ENCODE measurements at places on chromosomes 7 and 10.

GRCh38 chr10:77866598-77866997 is 60.0 kb downstream of the DLG5 start:
- no peak for DNase-seq

DNA sequence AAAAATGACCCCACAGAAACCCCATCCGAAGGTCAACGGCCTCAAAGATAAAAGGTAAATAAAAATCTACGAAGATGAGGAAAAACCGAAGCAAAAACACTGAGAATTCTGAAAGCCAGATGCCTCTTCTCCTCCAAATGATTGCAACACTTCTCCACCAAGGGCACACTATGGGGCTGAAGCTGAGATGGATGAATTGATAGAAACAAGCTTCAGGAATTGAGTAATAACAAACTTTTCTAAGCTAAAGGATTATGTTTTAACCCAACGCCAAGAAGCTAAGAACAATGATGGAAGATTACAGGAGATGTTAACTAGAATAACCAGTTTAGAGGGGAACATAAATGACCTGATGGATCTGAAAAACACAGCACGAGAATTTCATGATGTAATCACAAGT is 127.8 kb downstream of the MACC1 start:
- DNase-seq = no peak

DNA sequence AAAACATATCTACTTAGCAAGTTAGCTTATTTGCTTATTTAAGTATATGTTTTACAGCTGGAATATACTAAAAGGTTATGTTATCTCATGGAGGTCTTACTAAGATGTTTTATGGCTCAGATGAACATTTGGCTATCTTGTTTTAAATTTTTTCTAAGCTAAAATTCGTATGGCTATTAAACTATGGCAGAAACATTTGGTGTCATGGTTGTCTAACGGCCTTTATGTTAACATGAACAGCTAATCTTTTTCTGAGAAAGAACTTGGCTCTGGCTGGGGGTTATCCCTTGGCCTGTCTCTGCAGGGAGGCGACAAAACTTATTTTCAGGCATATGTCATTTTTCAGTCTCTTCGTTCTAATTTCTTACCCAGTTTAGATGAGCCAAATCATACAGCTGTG is 101.5 kb upstream of the MTPN start:
- no peak for DNase-seq

- DNase-seq = no peak
Measured at GRCh38 chr7:21754963-21755362, 190.7 kb downstream of the CDCA7L start.

DNA sequence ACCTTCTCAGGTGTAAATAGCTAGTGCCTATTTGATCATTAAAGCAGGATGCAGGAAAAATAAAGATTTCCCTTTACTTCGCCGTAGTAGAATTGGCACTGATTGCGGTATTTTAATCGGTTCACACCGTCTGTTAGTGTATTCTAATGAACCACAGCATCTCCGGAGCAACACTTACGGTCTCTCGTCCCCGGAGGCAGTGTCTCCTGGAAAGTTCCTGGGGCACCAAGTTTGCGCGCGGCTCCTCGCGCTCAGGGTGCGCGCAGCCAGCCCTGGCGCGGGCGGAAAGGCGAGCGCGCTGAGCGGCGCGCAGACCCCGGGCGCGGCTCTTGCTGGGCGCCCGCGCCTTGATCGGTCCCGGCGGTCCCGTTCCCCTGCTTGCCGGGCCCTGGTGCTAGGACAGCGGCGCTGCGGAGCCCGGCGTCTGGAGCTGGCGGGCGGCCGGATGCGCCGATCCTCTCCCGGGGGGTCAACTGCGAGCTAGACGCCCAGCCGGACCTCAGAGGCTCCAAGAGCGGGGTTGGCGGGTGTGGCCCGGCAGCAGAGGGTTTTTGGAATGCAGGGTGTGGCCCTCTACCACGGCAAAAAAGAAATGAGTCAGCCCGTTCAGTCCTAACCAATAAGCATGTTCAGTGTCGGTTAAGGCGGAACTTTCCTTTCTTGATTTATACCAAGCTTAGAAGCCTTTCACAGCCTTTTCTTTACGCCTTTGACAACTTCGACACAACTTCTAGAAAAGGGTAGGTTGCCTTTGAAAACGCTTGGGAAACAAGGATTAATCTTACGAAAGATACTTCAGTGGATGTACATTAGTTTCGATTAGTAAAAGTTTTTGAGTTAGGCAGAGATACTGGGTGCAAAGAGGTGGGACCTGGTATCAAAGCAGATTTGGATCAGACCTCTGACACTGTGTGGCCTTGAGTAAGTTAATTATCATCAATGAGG is 166.8 kb upstream of the ASAH2 start:
- DNase-seq = peak; percentile 10

DNA sequence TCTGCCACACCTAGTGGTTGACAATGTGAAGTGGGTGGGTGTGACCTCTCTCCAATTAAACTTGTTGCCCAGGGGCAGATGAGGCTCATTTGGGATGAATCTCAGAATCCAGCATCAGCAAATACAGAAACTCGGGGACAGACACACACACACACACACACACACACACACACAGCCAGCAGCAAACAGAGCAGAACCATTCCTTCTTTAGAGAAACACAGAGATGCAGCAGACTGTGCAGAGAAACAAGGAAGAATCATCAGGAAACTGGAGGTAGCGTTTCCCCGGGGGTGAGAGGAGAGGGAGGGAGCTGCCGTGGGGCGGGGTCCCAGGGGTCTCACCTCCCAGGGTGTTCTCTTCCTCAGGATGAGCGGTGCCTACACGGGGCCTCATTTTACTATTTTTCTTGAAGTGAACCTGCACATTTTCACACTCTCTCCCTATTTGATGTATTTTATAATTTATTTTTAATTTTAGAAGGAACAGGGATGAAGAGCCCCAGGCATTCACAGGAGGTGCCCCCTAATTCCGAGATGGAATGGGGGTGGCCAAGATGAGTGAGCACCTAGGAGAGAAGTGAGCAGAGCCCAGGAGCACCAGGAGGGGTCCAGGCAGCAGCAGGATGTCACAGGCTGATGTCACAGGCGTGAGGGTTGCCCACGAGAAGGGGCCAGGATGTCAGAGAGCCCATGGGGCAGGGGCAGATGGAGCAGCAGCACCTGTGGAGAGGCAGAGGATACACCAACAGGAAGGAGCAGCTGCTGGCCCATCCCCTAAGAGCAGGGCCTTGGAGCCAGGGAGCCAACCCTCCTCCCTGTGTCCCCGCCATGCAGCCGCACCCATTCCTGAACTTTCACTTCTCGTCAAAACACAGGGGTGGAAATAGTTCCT is 85.3 kb upstream of the PPP2R2D start:
- DNase-seq = no peak

DNA sequence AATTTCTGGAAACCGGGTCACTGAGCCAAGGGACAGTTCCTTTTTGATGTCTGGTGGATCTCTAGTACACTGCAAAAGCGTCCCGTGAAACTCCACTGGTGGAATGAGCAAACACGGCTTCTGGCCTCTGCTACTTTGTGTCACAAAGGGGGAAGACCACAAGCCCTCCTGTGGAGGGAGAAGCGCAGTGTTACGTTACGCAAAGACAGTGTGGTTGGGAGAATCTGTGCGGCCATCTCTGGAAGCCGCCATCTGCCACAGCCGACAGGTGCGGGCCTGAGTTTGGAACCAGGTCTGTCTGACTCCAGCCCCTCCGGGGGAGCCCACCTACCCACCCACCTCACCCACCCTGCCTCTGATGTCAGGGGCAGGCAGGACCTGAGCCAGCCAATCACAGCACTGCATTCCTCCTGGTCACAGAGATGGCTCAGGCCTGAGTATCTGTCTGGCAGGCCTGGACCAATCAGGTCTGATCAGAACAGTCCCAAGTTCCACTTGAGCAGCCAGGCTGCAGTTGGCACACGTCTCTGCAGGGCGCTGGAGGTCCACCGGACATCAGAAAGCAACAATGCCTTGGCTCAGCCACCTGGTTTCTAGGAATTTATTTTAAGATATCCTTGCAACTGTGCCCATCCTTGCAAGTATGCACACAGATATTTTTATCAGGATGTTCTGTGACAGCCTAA is 3.0 kb upstream of the CYP2W1 start:
- DNase-seq = no peak

DNA sequence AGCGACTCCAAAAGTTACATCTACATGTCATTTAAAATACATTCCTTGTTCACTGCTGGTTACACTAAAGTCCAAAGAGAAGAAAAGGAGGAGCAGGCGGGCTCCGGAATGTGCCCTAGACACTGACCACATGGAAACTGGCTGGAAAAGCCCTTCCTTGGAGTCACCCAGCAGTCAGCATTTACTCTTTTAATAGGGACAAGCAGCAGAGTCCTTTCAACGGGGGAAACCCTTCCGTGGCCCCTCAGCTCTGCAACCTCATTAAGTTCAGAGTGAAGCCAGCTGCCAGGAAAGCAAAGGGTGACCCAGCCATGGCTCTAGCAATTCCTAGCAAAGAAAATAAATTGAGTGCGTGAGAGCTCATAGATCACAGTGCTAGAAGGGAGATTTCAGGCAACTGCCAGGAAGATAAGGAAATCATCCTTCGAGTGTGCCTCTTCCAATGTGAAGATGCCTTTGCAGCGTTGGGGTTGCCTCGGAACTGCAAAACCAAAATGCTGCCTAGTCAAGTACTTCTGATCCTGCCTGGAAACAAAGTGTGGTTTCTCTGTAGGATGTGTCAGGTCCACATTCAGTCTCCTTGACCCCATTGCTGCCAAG is 101.6 kb downstream of the SORBS1 start:
- no peak for DNase-seq

DNA sequence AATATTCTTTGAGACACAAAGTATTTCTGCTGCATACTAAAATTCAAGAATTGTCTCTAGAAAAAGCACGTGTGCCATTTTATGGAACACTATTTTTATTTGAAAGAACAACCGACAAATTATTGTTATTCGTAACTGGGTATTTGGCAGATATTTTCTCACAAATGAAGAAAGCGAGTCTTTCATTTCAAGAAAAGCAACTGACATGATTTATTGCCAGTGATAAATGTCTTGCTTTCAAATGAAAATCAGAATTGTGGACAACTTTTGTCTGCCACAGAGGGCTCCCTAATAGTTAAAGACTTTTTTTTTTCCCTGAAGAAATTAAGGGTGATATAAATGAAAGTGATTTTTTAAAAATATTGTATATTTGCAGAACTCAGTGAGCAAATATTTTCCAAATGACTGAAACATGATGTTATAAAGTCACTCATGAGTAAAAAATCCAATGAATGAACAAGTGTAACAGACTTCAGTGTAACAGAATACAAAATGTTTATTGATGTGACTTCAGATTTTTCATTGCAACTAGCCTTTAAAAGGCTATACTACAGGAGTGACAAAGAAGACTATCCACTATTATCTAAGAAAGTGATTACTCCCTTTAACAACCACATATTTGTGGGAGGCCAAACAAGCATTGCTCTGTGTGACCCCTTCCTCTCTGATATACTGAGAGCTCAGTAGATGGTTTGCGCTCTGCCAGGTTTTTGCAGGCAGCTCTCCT is 49.0 kb upstream of the SEMA3E start:
- no peak for DNase-seq

GRCh38 chr10:78815702-78816334 is 252.9 kb upstream of the ZMIZ1 start:
- no peak for DNase-seq

DNA sequence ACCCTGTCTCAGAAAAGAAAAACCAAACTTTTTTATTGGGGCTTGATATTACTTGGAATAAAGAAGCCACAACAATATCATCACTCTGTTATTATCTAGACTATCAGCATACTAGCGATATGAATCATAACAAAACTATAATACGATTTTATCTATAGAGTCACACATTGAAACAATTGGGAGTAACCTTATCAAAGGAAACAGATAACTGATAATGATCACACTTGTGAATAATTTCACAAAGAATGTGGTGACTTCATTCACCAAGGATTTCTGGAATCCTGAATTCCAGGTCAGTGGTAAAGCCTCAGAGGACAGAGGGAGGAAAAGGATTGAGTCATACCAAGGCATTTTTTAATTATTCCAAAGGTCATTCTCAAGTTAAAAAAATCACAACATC is 32.1 kb upstream of the NMT2 start:
- no peak for DNase-seq

DNA sequence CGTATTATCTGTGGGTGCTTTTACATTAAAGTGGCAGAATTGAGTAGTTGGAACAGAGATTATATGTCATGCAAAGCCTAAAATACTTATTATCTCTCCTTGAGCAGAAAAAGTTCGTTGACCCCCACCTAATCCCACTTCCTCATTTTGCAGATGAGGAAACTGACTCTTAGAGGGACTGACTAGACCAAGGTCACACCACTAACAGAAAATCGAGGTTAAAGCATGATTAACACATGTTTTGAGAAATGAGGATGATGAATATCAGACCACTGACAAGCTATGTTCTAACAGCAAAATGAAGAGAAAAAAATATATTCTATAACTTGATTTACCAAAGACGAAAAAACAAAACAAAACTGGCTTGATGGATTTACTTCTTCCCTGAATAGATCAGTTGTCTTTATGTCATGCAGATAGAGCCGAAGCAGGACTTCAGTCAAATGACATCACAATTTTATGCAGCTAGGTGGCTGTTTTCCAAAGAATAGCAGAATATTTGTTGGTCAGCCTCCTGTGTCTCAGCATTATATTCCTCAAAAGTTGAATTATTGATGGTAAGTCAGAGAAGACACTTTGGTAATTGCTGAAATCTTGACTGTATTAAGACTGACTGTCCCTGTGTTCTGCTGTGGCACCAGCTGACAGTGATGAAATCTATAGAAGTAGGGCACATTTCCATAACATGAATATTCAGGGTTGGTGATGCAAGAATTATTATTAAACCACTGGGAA is 24.2 kb upstream of the SMIM30 start:
- DNase-seq = no peak

GRCh38 chr10:93277360-93277759 is 203.7 kb downstream of the CYP26A1 start:
- no peak for DNase-seq

DNA sequence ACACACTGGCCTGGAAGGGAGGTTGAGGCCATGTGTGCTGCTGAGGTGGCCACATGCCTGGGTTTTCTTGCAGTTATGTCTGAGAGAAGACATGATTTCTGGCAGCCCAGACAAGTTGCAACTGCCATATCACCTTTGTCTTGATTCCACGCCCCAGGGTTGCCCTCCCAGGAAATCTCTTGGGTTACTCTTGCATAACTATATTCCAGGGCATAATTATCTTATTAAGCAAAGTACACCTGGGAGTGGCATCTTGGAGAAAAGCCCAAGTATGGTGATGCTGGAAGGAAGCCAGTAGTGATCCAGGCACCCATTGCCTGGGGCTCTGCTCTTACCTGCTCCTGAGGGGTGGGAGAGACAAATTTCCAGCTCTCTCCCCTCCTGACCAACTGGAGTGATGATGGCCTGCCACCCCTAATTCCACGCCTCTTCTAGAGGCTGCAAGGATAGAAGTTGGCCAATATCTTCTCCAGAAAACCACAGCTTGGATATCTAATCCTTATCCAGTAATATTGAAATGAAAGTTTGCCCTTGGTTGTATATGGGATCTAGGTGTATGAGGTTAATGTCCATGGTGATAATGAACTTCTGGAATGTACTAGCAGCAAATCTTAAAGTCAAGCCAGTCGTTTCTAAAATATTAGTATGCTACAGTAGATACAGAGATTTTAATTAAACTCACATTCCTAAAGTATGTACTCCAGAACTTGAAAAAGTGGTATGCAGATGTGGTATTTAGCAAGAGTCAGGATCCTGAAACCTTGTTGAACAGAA is 5.0 kb downstream of the AKR1B10 start:
- no peak for DNase-seq

GRCh38 chr7:153398370-153398769 is 638.8 kb downstream of the ACTR3B start:
- no peak for DNase-seq

Measured in activated CD8-positive, alpha-beta memory T cell treated with anti-CD3 and anti-CD28 coated beads for 1 hour (primary cell).